ENCODE measurements at places on chromosomes 2 and 18.

- DNase-seq: no peak
These were observed 232.1 kb downstream of the NDUFA10 start for GRCh38 chr2:239793086-239793485.

DNA sequence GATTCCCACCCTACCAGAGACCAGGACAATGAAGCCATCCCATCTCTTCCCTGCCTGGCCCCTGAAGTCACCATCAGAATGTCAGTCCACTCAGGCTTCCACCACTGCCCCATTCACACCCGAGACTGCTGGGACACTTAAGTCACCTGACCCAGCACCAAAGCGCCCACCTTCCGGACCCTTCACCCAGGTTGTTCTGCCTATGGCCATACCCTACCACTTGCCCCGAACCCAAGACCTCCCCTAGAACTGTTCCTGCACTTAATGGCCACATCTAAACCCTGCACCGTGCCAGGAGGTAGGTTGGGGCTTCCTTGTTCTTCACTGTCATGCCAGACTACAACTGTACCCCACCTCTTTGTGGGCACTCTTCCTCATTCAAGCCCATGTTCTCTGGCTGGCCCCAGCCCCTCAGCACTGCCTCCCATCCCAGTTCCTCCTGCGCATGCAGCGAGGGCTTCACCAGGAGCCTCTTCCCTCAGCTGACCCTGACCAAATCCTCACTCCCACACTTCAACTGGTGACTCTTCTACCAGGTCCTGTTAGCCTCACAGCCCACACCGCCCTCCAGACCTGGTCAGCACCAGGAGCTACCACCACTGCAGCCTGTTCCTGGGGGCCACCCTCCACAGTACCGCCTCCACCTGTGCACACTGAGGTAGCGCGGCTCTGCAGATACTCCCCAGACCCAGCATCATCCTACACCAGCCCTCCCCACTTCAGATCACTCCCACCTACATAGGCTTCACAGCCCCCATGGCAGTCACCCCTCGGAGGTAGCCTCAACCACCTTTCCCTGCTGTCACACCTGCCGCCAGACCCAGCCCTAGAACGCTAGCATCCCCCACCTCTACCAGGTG is 8.3 kb upstream of the ADRA2B start:
- no peak for DNase-seq

DNA sequence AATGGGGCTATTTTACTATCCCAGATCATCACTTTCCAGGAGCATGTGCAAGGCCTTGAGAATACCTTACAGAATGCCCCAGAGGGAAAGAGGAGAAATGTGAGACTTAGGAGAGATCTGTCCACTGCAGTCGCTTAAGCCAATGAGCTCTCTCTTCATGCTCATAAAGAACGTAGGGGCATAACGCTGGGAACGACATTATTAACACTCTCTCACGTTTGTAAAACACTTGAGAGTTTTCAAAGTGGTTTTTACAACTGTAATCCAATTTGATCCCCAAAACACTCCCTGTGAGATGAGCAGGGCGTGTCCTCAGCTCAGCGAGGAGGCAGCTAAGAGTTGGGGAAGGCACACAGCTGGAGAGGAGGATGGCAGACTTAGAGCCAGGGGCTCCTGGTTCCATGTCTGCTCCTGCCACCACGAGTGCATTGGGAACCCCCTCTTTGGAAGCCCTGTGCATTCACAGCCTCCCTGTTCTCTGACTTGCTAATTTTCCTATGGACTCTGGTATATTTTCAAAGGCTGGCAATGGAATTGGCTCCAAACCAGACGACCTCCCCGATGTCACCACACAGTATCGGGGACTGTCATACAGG is 97.4 kb downstream of the PLB1 start:
- no peak for DNase-seq

GRCh38 chr2:76998152-76998551 is 524.0 kb downstream of the LRRTM4 start:
- no peak for DNase-seq

DNA sequence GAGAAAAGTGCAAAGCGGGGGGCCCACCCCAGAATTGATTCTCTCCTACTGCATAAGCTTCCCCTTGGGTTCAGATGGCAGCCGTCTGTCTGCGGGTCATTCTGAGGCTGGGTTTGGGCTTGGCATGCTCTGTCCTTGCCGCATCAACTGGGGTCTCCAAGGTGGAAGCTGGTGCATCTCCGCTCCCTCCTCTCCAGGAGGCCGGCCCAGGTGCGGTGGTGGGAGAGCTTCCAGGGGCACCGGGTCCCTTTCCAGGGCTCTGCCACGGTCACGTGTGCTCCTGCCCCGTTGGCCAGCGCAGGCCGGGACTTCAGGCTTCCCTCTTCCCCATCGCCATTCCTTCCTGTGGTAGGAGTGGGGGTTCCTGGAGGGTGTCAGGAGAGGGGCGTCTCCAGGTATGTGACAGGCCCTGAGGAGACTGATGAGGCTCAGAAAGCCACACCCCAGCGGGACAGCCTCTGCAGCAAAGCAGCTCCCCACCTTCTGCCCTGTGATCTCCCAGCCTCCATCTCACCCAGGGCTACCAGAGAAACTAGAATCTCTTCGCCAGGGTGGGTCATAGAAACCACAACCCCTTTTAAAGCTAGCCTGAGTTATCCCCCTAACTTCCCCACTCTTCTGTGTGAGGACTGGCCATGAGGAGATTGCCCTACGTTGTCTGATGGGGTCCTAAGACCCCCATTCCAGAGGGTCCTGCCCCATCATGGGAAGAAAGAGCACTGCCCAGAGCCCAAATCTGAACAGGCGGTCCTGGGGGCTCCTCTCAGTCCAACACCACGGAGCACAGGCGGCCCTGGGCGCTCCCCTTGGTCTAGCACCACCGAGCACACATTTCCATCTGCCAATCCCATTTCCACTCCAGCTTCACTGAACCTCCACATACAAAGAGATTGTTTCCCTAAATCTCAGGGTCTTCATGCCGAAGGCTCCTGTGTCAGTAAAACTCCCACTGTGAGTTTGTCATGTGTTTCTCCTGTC is 76.6 kb downstream of the SLC66A2 start:
- DNase-seq: no peak

GRCh38 chr2:36544638-36545338 is 53.2 kb downstream of the FEZ2 start:
- no peak for DNase-seq

DNA sequence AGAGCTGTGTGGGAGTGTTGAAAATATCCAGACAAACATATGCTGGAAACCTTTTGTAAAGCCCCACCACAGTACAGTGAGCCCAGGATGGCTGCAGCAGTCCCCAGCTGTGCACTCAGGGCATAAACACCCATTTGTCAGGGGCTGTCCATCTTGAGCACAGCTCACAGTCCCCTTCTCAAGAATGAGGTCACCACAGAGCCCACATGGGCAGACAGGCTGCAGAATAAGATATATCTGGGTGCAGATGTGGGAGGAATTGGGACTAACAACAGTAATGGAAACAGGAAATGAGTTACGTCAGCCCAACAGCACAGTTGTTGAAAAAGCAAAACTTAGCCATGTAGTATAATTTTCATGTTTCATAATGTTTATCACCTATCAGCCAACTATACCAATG is 219.6 kb downstream of the ETAA1 start:
- no peak for DNase-seq

- DNase-seq: no peak
These were observed 27.5 kb downstream of the SOS1 start for GRCh38 chr2:39093218-39093898.

DNA sequence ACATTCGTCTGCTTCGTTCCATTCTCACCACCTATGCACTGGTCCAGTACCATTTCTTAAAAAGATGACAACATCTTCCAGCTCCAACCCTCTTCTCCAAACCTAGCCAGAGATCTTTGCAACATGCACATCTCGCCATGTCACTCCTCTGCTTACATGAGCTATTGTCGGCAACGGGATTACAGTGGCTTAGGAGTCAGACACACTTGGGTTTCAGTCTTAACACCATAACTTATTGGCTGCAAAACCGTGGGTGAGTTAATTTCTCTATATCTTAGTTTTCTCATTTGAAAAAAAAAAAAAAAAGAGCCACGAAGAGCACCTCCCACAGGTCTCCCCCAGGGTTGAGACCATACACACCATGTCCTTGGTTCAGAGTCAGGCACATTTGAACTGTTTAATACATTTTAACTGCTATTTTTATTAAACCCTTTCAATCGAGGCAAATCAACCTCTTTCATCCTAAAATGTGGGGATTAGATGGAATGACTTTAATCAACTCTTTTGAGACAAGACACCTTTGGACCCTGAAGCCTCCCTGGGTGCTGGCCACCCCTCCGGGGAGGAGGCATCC is 889 bp downstream of the ANKRD29 start:
- DNase-seq: no peak

- DNase-seq: no peak
These were observed 83.5 kb downstream of the COBLL1 start for GRCh38 chr2:164757934-164758695.

GRCh38 chr2:17791817-17792130 is 24.5 kb upstream of the MSGN1 start:
- no peak for DNase-seq

GRCh38 chr2:37851828-37852584 is 73.1 kb upstream of the RMDN2 start:
- no peak for DNase-seq

- no peak for DNase-seq
These were observed 336.7 kb upstream of the CELF4 start for GRCh38 chr18:37902344-37902743.

GRCh38 chr2:203781151-203781550 is 74.7 kb downstream of the CD28 start:
- DNase-seq: no peak

GRCh38 chr18:74679006-74679678 is 81.5 kb downstream of the ZNF407 start:
- no peak for DNase-seq

- DNase-seq: no peak
These were observed 11.4 kb upstream of the KCNG2 start for GRCh38 chr18:79786304-79786703.

DNA sequence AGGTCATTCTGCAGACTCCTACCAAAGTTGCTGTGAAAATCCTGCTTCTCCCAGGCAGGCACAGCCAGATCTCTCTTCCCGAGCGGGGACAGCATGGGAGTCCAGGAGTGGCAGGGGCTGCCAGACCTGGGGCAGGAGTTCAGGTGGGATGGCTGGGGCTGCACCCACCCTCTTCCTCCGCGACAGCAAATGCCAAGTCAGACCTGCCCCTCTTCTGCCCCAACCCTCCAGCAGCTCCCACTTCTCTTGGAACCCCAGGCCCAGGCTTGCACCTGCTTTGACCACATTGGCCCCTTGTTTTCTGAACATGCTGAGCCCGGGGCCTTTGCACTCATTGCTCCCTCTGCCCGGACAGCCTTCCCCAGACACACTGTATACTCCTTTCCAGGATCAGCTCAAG is 288.2 kb upstream of the HS6ST1 start:
- no peak for DNase-seq

GRCh38 chr2:160033732-160034392 is 28.6 kb downstream of the PLA2R1 start:
- no peak for DNase-seq

DNA sequence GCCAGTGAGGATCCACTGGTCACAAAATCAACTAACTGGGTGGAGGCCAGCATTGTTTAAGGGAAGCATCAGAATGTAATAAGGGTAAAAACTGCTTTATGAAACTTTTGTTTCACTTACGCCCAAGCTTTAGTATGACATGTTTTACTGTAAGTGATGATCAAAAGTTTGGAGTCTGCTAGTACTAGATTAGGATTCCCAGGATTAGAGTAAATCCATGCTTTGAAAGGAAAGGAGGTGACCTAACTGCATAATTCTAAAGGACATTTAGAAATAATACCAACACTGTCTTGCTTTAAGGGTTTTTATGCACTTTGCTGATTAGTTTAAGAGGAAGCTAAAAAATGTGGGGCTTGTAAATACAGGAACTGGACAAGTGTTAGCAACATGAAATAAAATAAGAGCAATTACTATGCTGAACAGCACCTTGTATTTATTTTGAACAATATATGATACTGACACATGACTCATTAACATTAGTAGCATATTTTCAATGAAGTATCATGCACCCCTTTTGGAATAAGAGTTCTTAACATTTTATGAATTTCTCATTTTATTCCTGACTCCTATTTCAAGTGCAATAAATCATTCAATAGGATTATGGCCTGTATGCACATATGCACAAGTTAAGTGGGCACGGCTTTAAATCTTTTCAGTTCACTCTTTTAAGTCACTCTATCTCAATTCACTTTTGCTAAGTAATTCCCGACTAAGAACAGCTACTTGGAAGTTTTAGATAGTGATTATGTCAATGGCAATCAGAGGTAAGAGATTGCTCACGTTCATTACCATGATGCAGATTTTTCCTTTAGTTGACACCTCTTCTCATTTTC is 62.5 kb downstream of the STK39 start:
- no peak for DNase-seq

DNA sequence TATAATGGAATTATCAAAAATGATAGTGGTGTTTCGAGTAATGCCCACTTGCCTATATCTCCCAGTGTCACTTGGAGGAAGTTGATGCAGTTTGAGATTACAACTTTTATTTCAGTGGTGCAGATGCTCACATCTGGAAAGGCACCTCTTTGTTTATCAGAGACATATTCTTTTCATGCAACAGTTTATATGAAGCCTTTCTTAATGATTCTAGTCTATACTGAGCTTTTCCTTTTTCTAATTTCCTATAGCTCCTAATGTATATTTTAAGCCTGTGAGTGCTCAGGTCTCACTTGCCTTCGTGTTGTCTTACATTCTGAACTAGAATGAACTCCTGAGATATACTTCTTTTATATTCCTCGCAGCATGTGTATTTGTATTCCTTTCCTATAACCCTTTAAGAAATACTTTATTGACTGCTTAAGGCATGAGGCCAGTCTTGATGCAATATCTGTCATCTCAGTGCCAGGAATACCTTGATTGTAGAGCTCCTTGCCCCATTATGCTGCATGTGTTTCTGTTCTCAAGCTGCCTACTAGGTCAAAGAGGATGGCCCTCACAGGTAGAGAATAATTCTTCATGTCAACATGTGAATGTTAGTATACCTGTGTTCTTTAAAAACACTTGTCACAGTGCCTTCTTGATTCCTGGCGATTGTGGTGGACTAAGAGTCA is 52.6 kb downstream of the VRK2 start:
- no peak for DNase-seq

DNA sequence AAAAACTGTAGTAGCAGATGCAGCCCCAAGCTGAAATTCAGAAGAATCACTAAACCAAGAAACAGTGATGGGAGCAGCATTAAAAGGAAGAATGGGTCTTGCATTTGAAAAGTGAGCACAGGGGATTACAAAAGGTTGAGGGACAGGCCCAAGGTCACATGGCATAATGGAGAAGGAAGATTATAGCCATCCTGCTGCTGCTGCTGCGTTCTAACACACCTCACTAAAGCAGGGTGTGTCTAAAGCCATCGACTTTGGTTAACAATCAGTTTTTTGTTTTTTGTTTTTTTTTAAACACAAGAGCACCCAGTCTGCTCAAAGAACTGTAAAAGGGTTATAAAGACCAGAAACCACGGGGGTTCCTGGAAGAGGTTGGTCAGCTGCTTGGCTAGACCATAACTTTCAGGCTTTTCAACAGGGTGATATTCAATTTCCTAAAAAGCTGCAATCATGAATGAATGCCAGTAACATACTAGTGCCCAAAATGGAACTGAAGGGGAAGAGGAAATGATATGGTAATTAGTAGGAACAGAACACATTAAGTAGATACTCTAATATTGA is 102.6 kb downstream of the MYO5B start:
- no peak for DNase-seq

GRCh38 chr2:64122358-64122757 is 21.9 kb downstream of the PELI1 start:
- DNase-seq: no peak

GRCh38 chr2:65885266-65885665 is 452.9 kb upstream of the SPRED2 start:
- DNase-seq: no peak

- no peak for DNase-seq
These were observed 26.0 kb downstream of the TMEM127 start for GRCh38 chr2:96239745-96240264.

Data from activated T-cell treated with anti-CD3 and anti-CD28 coated beads for 24 hours (primary cell).